ENCODE measurements at places on chromosomes 12 and 14. TPM values are rescaled to one million over a fixed set of nuclear protein-coding genes. Genes with fewer than 3 reads are reported as not detected.

DNA sequence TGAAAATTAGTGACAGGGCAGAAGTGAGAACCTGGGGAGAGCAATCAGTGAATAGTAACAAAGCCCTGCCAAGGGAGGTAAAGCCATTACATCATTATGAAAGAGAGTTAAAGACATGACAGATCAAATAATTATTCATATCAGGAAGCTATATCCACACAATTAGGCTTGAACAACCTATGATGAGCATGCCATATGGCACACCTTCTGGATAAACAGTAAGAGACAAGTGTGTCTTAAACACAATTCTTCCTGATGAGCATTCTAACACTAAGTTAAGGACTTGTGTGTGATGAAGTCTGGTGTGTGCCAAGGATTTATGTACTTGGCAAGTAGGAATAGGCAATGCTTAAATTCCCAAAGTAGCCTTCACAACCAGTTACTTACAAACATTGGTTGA, 76.1 kb downstream of the GALNT4 start:
- H3K4me3 ChIP-seq = no peak overlapping the region
- H3K27ac ChIP-seq = no peak overlapping the region
- no peak for DNase-seq
- no peaks in the 10 kb centered on the region for H3K36me3 ChIP-seq
- H3K27me3 ChIP-seq = no peaks in the 10 kb centered on the region

DNA sequence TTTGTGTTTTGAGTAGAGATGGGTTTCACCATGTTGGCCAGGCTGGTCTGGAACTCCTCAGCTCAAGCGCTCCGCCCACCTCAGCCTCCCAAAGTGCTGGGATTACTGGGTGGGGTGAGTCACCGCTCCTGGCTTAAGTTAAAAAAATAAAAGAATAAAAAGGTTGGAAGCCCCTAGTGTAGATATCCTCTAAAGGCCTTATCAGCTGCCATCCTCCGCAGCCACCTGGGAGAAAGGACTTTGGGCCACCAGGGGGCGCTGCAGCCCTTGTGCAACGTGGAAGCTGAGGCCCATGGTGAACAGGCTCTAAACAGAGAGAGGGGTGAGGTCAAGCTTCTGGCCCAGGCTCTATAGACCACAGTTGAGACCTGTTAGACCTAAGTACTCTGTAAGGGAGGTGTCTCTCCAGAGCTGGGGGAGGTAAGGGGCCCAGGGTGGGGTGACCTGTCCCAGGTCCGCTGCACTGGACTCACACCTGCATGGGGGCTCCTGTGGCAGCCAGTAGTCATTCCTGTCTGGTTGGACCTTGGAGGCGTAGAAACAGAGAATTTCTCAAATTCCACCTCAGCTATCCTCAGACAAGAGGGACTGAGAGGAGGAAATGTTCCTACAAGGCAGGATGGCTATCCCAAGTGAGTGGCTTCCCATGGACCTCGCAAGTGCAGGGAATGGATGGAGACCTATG, 14.0 kb upstream of the RACGAP1 start:
- no peaks in the 10 kb centered on the region for H3K4me1 ChIP-seq
- no peaks in the 10 kb centered on the region for H3K36me3 ChIP-seq
- H3K4me3 ChIP-seq = no peak overlapping the region
- no peak overlapping the region for H3K27ac ChIP-seq

DNA sequence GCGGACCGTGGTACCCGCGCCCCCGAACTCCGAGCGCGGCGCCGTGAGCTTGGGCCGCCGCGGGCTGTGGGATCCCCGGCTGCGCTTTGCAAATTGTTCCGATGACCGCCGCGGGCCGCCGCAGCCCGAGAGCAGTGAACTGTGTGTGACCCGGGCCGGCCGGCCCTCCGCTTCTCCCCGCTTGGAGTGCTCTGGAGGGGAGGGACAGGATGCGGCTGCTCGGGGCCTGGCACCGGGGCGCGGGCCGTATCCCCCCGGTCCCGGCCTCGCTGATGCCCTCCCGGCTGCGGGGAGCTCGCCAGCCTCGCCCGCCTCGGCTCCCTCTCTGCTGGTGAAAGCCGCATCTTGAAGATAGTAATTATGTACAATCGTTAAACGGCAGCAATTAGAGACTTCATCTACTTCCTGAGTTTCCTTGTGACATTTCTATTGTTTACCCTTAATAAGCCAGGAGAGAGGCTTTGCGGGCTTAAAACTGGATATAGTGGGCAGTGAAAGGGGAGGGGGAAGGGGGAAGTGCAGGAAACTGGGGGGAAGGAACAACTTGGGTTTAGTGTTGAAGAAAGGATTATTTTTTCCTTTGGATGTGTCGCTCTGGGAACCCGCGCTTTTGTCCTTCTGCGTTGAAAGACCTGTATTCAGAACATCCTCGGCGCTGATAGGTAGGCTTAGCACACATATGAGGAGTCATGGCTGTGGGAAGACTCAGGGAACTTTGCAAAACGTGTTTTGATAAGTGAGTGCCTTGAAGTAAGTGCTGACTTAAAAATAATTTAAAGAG, 1.2 kb downstream of the PELI2 start:
- no peaks in the 10 kb centered on the region for H3K27me3 ChIP-seq
- no peak overlapping the region for H3K4me3 ChIP-seq

DNA sequence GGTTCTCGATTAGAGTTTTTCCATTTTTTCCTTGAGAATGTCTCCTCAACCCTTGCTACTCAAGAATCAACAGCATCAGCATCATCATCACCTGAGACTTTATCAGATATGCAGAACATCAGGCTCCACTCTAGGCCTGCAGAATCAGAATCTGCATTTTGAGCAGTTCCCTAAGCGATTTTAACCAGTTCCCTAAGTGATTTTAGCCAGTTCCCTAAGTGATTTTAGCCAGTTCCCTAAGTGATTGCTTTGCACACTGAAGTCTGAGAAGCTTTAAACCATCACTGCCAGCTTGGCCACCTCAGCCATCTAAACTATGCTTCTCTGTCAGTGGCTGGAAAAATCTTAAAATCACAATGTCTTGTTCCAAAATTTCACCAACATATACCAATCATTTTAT, 29.4 kb upstream of the SLC38A1 start:
- no peak for DNase-seq
- no peaks in the 10 kb centered on the region for H3K27me3 ChIP-seq
- H3K27ac ChIP-seq = no peak overlapping the region
- H3K36me3 ChIP-seq = no peaks in the 10 kb centered on the region
- H3K4me3 ChIP-seq = no peak overlapping the region

GRCh38 chr12:45768194-45768593, 38.7 kb downstream of the ARID2 start:
- no peaks in the 10 kb centered on the region for H3K36me3 ChIP-seq
- no peak overlapping the region for H3K27ac ChIP-seq
- no peaks in the 10 kb centered on the region for H3K27me3 ChIP-seq
- DNase-seq = no peak
- H3K4me1 ChIP-seq = no peaks in the 10 kb centered on the region

- H3K36me3 ChIP-seq = no peaks in the 10 kb centered on the region
- DNase-seq = no peak
- no peaks in the 10 kb centered on the region for H3K27me3 ChIP-seq
Observed at GRCh38 chr12:112347581-112347982, 34.6 kb downstream of the HECTD4 start.

GRCh38 chr14:73616831-73617230, 4.5 kb downstream of the ACOT6 start:
- H3K4me3 ChIP-seq = no peak overlapping the region
- no peaks in the 10 kb centered on the region for H3K27me3 ChIP-seq
- peaks cover 4% of the 10 kb centered on the region for H3K4me1 ChIP-seq

- H3K36me3 ChIP-seq = no peaks in the 10 kb centered on the region
- peak; percentile 69 for DNase-seq
- no peak overlapping the region for H3K4me3 ChIP-seq
- H3K27me3 ChIP-seq = no peaks in the 10 kb centered on the region
Observed at GRCh38 chr14:51552768-51553404, 98.8 kb upstream of the FRMD6 start.

DNA sequence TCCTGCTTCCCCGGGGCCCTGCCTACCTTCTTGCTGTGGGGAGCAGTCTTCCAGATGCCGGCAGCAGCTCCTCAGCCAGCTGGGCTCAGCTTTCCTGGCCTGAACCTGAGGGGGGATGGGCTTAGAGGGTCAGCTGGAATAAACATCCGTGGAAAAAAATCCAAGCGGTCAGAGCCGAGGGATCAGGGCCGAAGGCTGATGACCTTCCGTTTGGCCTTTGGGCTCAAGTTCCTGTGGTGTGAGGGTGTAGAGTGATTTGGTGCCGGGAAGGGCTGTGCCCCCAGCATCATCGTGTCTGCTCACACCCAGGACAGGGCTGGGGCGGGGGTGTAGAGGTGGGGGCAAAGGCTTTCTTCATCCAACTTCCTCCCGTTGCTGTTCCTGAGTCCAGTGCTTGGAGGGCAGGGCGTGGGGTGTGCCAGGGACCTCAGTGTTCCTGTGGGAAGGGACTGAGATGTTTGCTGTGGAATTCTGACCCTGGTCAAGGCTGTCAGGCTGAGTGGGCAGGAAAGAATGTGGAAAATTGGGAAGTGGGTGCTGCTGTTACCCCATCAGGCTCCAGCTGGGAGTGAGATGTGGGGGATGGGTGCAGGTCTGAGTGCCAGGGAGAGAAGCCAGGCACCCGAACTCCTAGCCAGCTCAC, 2.6 kb downstream of the SMIM41 start:
- peak overlapping the region; percentile 83 for H3K27ac ChIP-seq
- H3K4me1 ChIP-seq = peaks cover 12% of the 10 kb centered on the region
- H3K27me3 ChIP-seq = no peaks in the 10 kb centered on the region
- no peaks in the 10 kb centered on the region for H3K36me3 ChIP-seq
- no peak for DNase-seq

GRCh38 chr12:93889516-93890212, 212.5 kb downstream of the CRADD start:
- no peak overlapping the region for H3K4me3 ChIP-seq
- no peaks in the 10 kb centered on the region for H3K27me3 ChIP-seq
- no peak overlapping the region for H3K27ac ChIP-seq
- H3K36me3 ChIP-seq = no peaks in the 10 kb centered on the region
- H3K4me1 ChIP-seq = peaks cover 20% of the 10 kb centered on the region
- DNase-seq = no peak

GRCh38 chr14:79629411-79630287, 581.7 kb downstream of the DIO2 start:
- H3K4me3 ChIP-seq = no peak overlapping the region
- H3K4me1 ChIP-seq = no peaks in the 10 kb centered on the region
- H3K27ac ChIP-seq = no peak overlapping the region

DNA sequence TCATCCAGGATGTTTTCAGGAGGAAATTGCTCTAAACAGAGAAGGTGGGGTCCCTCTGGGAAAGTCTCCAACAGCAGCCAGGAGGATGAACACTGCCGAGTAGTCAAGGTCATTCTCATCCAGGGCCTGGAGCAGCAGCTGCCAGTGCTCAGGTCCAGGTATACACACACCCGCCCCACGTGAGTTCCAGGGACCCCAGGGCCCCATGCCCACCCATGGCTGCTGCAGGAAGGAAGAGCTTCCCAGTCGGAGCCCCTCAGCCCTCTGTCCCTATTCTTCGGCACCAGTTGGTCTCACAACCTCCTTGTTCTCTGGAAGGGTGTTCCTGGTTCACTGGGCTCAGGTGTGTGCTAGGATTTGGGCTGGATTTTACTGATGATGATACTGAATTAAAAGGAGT, 72.7 kb downstream of the ACTN1 start:
- H3K4me1 ChIP-seq = no peaks in the 10 kb centered on the region
- peaks cover 74% of the 10 kb centered on the region for H3K36me3 ChIP-seq
- DNase-seq = no peak
- no peaks in the 10 kb centered on the region for H3K27me3 ChIP-seq
- no peak overlapping the region for H3K4me3 ChIP-seq

- no peaks in the 10 kb centered on the region for H3K27me3 ChIP-seq
- no peaks in the 10 kb centered on the region for H3K4me1 ChIP-seq
- H3K27ac ChIP-seq = no peak overlapping the region
Observed at GRCh38 chr12:23446746-23447145, 502.7 kb downstream of the SOX5 start.

- H3K27ac ChIP-seq = no peak overlapping the region
- H3K36me3 ChIP-seq = no peaks in the 10 kb centered on the region
- H3K4me3 ChIP-seq = no peak overlapping the region
- H3K4me1 ChIP-seq = no peaks in the 10 kb centered on the region
Observed at GRCh38 chr12:52539083-52539820, 13.7 kb downstream of the KRT71 start.

GRCh38 chr12:96064966-96065365, 29.6 kb upstream of the LTA4H start:
- no peak overlapping the region for H3K27ac ChIP-seq
- H3K4me1 ChIP-seq = no peaks in the 10 kb centered on the region
- no peak for DNase-seq
- no peaks in the 10 kb centered on the region for H3K27me3 ChIP-seq
- no peak overlapping the region for H3K4me3 ChIP-seq

GRCh38 chr12:2318286-2318685, 265.5 kb downstream of the CACNA1C start:
- DNase-seq = no peak
- H3K4me3 ChIP-seq = no peak overlapping the region
- no peaks in the 10 kb centered on the region for H3K4me1 ChIP-seq
- no peaks in the 10 kb centered on the region for H3K27me3 ChIP-seq
- H3K36me3 ChIP-seq = no peaks in the 10 kb centered on the region
- H3K27ac ChIP-seq = no peak overlapping the region

GRCh38 chr12:28175098-28175589, 15.1 kb upstream of the CCDC91 start:
- no peak overlapping the region for H3K27ac ChIP-seq
- H3K27me3 ChIP-seq = no peaks in the 10 kb centered on the region
- no peak for DNase-seq

DNA sequence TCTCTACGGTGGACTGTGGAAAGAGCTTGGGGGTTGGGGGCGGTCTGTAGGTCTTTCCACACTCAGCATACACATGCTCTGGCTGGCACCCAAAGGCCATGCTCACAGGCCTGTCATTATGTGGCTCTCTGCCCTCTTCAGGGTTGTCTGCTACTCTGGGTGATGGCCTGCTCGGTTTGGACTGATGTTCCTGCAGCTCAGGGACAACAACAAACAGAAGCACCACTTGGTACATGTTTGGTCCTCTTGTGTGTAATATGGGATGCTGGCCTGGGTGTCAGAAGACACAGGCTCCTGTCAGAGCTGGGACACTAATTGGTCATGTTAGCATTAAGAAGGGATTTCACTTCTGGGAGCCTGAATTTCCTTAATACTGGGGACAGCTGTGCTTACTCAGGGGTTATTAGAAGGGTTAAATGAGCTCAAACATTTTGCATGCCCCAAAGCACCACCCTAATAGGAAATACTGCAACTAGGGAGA, 32.7 kb upstream of the SELPLG start:
- DNase-seq = peak; percentile 66
- no peak overlapping the region for H3K4me3 ChIP-seq
- no peaks in the 10 kb centered on the region for H3K27me3 ChIP-seq
- H3K36me3 ChIP-seq = no peaks in the 10 kb centered on the region

DNA sequence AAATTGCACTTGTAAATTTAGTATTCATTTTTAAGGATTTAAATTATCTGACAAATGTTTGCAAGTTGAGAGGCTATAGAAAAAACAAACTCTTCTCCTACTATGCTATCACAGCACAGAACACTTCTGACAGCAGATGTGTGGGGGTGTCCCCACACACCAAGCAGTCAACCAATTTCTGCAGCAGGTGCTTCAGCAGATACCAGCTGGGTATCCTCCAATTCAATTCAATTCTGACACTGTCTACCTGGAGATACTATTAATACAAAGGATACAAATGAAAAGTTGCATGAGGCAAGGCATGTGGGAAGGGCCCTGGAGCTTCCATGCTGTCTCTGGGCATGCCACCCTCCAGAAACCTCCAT, 35.1 kb downstream of the PCNX1 start:
- no peak overlapping the region for H3K4me3 ChIP-seq
- H3K27ac ChIP-seq = no peak overlapping the region
- no peaks in the 10 kb centered on the region for H3K27me3 ChIP-seq
- DNase-seq = no peak

Gene GPR132
- total RNA-seq = 11.7 TPM

Gene POTEG
- total RNA-seq = not detected

Gene CCDC184
- 8.2 TPM for total RNA-seq

Gene MSRB3
- total RNA-seq = 10.3 TPM

Gene DCAF5
- total RNA-seq = 32.6 TPM

Gene DHRS2
- total RNA-seq = 3.9 TPM

Gene PTPRB
- total RNA-seq = 27.2 TPM

Gene CDH24
- 2.4 TPM for total RNA-seq

Gene ATP23
- total RNA-seq = 5.8 TPM

Gene RNASE3
- total RNA-seq = not detected
